Nephron progenitor cell (in vitro differentiated cells): ENCODE measurements at places on chromosomes 1 and 21.

GRCh38 chr1:79974659-79975058, 968.1 kb upstream of the ADGRL4 start:
- no peaks in the 10 kb centered on the region for H3K27me3 ChIP-seq
- H3K36me3 ChIP-seq: no peaks in the 10 kb centered on the region
- H3K4me1 ChIP-seq: no peaks in the 10 kb centered on the region
- H3K4me3 ChIP-seq: no peak overlapping the region

DNA sequence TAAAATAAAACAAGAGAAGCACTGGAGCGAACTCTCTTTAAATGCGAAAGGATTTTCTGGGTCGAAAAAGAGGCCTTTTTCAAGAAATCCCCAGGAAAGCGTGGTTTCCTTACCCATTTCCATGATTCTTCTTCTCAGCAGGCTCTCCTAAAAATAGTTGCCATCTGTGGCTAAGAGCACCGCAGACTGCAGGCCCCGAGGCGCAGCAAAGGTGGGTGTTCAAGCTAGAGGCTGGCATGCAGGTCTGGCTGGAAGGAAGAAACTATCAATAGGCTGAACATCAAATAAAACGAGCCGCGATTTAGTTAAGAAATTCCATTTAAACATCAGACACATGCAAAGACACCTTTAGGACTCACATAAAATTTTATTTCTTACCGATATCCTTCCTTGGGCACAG, 135.1 kb downstream of the ADAMTS1 start:
- no peak overlapping the region for H3K4me3 ChIP-seq
- no peaks in the 10 kb centered on the region for H3K36me3 ChIP-seq
- peaks cover 12% of the 10 kb centered on the region for H3K27me3 ChIP-seq
- H3K4me1 ChIP-seq: no peaks in the 10 kb centered on the region
- no peak for DNase-seq

GRCh38 chr1:116852910-116853309, 56.8 kb upstream of the PTGFRN start:
- H3K27ac ChIP-seq: peak overlapping the region; percentile 97
- peak overlapping the region; percentile 27 for H3K4me3 ChIP-seq
- peaks cover 89% of the 10 kb centered on the region for H3K4me1 ChIP-seq
- no peak for DNase-seq
- no peaks in the 10 kb centered on the region for H3K27me3 ChIP-seq

- peaks cover 7% of the 10 kb centered on the region for H3K27me3 ChIP-seq
- H3K36me3 ChIP-seq: no peaks in the 10 kb centered on the region
- H3K27ac ChIP-seq: no peak overlapping the region
- no peak for DNase-seq
- H3K4me3 ChIP-seq: no peak overlapping the region
- no peaks in the 10 kb centered on the region for H3K4me1 ChIP-seq
Measured at GRCh38 chr1:216785737-216786136, 62.5 kb upstream of the ESRRG start.

DNA sequence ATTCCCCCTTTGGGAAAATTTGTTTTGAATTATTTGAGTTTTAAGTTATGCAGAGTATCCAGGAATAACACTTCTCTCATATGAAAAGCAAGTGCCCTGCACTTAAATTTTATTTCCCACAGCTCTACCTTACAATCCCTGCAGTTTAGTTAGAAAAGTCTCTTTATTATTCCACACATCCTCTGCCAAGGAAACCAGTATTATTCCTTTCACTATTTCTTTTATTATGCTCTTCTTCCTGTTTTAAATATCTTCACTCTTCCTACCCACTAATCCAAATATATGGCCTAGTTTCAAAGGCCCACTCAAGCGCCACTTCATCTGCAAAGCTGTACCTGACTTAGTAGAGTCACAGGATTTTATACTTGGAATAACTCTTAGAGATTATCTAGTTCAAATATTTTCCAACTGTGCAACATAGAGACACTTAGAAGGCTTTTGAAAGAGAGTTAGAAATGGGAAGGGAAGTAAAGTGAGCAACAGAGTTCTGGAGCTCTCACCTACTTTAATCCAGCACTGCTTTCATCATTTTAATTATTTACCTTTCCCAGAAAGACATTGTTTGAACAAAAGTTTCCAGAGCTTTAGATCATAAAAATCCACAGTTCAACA, 97.2 kb upstream of the LYPLAL1 start:
- no peaks in the 10 kb centered on the region for H3K4me1 ChIP-seq
- peaks cover 3% of the 10 kb centered on the region for H3K27me3 ChIP-seq
- peaks cover 4% of the 10 kb centered on the region for H3K36me3 ChIP-seq
- no peak overlapping the region for H3K4me3 ChIP-seq
- no peak overlapping the region for H3K27ac ChIP-seq
